ENCODE measurements at places on chromosomes 5 and 9.

- no peak for DNase-seq
Observed at GRCh38 chr9:89433826-89434225, 64.1 kb downstream of the SEMA4D start.

- DNase-seq: no peak
Observed at GRCh38 chr5:67281874-67282273, 85.3 kb upstream of the CD180 start.

- no peak for DNase-seq
Observed at GRCh38 chr5:56683281-56683680, 132.1 kb upstream of the MAP3K1 start.

DNA sequence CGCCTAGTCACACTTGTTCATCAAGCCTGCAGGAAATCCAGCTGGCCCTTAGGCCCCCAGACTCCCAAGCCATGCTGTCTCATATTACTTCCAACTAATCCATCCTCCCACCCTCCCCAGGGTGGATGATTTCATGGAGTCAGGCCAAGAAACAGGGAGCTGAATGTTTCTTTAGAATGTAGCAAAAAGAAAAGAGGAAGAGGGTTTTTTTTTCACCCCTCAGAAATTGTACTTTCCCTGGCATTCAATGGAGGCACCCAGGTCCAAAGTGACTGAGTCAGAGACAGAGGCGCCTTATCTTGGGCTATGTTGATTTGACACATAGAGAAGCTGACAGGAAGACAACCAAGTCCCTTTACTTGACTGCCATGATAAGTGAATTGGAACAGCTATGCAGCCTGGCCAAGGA, 260.2 kb upstream of the NR4A3 start:
- DNase-seq: no peak

- DNase-seq: no peak
Observed at GRCh38 chr5:105506692-105507277, 1944.2 kb upstream of the NUDT12 start.

- no peak for DNase-seq
Observed at GRCh38 chr5:58077966-58078365, 381.9 kb downstream of the PLK2 start.

- no peak for DNase-seq
Observed at GRCh38 chr9:122360891-122361290, 9.9 kb upstream of the PTGS1 start.

GRCh38 chr5:60540856-60541805, 158.8 kb downstream of the DEPDC1B start:
- DNase-seq: no peak

All from mesothelial cell of epicardium (in vitro differentiated cells).